ENCODE measurements at places on chromosomes 4 and X.

- DNase-seq, result no peak
Measured at GRCh38 chrX:19723427-19723826, 164.0 kb downstream of the SH3KBP1 start.

DNA sequence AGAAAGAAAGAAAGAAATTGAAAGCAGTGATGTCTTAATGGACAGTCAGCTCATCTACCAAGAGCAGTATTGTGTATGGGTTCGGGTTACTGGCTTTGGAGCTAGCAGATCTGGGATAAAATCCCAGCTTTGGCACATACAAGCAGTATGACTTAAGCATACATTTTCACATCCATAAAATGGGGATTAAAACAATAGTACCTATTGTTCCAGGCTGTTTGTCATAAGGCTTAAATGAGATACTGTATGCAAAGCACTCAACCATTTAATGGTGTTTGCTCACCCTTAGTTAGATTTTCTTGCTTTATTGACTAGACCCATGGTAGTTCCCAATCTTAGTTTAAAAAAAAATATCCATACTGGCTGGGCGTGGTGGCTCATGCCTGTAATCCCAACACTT, 7.8 kb upstream of the TMEM164 start:
- DNase-seq, result no peak

- peak; percentile 40 for DNase-seq
Measured at GRCh38 chr4:71294301-71294700, 44.5 kb upstream of the SLC4A4 start.

- DNase-seq, result no peak
Measured at GRCh38 chr4:38723726-38724474, 58.9 kb downstream of the TLR10 start.

DNA sequence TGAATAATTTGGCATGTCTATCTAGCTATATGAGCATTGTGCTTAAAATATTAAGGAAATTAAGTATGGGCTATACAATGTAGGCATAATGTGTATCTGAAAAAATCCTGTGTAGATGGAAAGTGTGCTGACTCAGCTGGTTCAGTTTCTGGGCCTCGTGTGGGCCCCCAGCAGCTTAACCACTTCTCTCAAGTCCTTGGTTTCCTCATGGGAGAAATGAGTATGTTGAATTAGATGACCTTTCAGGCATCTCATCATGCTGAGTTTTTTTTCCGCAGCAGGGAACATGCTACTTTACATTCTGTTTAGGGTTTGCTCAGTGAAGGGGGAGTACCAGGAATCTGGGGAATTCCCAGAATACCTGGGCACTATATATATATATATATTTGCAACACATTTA, 30.5 kb downstream of the RHOH start:
- no peak for DNase-seq

DNA sequence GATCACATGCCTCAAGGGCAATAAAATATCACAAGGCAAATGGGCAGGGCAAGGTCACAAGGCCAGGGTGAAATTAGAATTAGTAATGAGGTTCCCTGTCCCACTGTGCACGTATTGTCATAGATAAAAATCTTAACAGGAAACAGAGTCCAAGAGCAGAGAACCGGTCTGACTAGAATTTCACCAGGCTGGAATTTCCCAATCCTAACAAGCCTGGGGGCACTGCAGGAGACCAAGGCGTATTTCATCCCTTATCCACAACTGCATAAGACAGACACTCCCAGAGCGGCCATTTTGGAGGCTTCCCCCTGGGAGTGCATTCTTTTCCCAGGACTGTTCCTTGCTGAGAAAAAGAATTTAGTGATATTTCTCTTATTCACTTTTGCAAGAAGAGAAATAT, 25.9 kb upstream of the PRDM5 start:
- DNase-seq, result no peak

DNA sequence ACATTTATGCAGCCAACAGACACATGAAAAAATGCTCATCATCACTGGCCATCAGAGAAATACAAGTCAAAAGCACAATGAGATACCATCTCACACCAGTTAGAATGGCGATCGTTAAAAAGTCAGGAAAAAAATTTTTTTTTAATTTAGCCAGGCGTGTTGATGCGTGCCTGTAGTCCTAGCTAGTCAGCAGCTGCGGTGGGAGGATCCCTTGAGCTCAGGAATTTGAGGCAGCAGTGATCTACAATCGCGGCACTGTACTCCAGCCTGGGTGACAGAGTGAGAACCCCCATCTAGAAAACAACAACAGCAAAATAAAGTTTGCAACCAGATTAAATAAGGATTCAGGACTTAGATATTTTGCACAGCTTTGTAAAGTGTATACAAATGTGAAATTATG, 65.7 kb upstream of the ALG13 start:
- no peak for DNase-seq

- DNase-seq, result no peak
Measured at GRCh38 chrX:17596061-17596460, 141.2 kb upstream of the SCML1 start.

- DNase-seq, result no peak
Measured at GRCh38 chr4:7360806-7361205, 73.9 kb downstream of the PSAPL1 start.

- DNase-seq, result peak; percentile 86
Measured at GRCh38 chrX:22534643-22535042, 261.9 kb downstream of the CBLL2 start.

DNA sequence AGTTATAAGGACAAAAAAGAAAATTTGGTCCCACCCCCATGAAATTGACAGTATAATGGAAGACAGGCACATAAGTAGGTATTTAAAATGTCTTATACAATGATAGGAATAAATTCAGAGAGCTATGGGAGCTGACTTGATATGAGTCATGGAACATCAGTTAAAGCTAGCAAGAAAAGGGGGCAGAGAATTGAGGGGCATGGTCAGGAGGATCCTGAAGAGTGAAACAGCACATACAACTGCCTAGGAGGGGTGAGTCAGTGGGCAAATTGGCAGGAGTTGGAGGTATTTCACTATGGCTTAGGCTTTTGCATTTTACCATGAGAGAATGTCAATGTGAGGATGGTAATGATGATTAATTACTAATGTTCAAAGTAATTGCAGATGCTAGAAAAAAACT, 95.4 kb upstream of the BANK1 start:
- DNase-seq, result peak; percentile 30

- DNase-seq, result no peak
Measured at GRCh38 chrX:28133763-28134162, 152.5 kb upstream of the DCAF8L1 start.

- DNase-seq, result no peak
Measured at GRCh38 chr4:164212714-164213113, 541.2 kb upstream of the SMIM31 start.

- DNase-seq, result no peak
Measured at GRCh38 chrX:150522494-150522893, 45.9 kb upstream of the MTM1 start.

- no peak for DNase-seq
Measured at GRCh38 chrX:4243759-4244158, 530.3 kb upstream of the PRKX start.

DNA sequence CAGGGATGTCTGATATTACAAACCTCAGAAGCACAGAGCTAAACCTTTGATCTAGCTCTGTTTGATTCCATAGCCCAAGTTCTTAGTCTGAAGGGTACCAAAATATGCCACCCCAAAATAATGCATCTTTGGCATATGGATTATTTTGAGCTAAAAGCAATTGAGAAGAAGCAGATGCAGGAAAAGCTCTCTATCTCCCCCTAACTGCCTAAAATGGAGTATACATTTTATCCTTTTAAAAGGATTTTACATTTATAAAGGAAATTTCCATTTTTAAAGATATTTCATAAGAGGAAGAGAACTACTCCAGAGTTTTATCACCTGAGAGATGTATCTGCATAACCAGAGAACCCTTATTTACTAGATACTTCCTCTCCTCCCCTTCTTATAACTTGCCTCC, 158.7 kb downstream of the ZNF674 start:
- no peak for DNase-seq

- no peak for DNase-seq
Measured at GRCh38 chr4:173403051-173403450, 4.1 kb upstream of the SCRG1 start.

DNA sequence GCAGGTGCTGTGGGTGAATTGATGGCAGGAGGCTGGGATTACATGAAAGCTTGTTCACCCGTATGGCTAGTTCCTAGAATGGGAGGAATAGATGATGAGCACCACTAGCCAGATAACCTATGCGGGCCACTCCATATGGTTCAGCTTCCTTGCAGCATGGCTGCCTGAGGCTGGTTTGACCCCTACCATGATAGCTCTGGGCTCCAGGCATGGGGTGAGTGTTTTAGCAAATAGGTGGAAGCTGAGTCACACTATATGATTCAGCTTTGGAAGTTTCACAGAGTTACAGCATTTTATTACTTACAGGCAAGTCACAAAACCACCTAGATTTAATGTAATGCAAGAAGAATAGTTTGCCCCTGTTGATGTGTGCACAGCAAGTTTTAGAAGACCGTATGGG, 603.2 kb downstream of the STIM2 start:
- DNase-seq, result peak; percentile 84

GRCh38 chr4:105619188-105619931, 66.9 kb downstream of the ARHGEF38 start:
- peak; percentile 61 for DNase-seq

GRCh38 chr4:154872198-154872597, 91.1 kb downstream of the RBM46 start:
- DNase-seq, result no peak

- no peak for DNase-seq
Measured at GRCh38 chr4:4247696-4248028, 361 bp downstream of the TMEM128 start.

DNA sequence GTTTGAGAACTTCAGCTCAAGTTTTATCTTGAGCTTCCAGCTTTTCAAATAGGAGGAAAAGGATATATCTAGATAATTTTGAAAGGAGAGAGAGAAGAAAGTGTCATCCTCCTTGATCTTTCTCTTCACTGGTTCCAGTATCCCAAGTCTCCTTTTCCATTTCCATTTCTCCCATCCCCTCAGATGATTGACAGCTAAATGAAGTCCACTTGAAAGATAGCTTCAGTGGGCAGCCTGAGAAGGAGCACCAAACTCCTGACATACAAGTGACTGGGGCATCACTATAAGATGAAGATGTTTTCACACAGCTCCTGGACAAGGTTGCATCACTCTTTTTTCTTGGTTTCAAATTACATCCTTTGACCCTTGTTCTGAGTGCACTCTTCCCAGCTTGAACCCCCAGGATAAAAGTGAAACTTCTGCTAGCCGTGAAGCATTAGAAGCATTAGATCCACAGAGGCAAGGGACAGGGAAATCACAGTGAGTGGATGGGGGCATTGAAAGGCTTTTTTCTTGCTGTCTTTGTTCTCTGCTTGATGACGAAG, 17.5 kb upstream of the MAGEA10 start:
- DNase-seq, result no peak

GRCh38 chr4:24871210-24871609, 41.6 kb downstream of the CCDC149 start:
- no peak for DNase-seq

DNA sequence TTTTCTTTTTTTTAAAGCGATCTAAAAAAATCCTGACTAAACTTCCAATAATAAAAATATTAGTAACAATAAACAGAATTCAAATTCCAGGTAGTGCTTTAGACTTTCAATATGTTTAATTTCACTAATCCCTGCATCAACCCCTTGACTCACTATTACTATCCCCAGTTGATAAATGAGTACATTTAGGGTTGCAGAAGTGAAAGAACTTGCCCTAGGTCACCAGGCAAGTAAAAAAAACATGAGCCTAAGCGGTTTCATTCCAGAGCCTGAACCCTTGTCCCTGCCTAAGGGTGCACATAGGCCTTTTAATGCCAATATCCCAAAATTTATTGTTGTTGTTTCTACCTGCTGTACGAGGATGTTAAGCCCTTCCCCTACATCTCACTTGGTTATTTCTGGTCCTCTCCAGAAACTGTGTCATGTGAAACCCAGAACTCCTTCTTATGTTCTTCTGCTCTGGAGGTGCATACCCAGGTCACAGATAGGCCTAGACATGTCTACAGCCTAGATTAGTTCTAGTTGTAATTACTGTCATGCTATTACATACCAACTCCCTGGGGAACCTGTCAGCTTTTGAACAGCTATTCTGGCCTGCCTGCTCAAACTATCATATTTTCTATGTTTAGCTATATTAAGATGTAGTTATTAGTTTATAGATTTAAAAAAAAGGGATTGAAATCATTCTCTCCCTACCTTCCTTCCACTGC, 244.5 kb upstream of the PITX2 start:
- no peak for DNase-seq

DNA sequence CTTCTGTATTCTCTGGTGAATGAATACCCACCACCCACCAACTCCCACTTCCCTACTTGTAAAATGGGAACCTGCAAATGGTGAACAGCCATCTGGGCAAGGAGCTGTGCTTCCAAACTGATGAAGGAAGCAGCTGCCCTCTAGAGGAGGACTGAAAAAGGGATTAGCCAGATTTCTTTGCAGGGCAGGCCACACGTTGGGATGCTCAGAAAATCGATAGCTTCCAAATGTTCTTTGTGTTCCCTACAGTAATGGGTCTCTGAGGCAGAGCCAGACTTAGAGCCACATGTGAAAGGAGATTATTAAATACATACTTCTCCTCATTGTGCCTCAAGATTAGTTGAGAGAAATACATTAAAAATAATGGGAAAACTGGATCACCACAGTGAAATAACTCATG, 39.3 kb upstream of the LPAR4 start:
- peak; percentile 51 for DNase-seq

- no peak for DNase-seq
Measured at GRCh38 chr4:82842593-82842992, 44.0 kb upstream of the SCD5 start.

GRCh38 chr4:6268650-6269615, 717 bp upstream of the WFS1 start:
- no peak for DNase-seq

- no peak for DNase-seq
Measured at GRCh38 chrX:154123241-154124219, 20.5 kb upstream of the OPN1LW start.

DNA sequence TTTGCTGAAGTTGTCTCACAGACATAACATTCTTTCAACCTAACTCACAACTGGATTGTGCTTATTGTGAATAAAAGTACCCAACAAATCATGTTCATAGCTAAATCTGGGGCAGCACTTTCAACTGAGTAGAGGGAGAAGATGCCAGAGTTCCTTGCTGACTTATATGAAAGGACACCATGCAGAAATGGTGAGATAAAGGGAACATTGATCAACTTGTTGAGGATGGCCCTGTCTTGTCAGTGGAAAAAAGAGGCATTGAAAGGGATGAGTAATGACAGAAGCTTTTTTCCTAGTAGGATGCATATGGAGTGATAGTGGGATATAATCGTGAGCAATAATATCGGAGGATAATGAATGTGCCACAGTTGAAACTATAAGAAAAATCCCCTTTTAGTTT, 221.7 kb downstream of the ARHGAP24 start:
- DNase-seq, result no peak

DNA sequence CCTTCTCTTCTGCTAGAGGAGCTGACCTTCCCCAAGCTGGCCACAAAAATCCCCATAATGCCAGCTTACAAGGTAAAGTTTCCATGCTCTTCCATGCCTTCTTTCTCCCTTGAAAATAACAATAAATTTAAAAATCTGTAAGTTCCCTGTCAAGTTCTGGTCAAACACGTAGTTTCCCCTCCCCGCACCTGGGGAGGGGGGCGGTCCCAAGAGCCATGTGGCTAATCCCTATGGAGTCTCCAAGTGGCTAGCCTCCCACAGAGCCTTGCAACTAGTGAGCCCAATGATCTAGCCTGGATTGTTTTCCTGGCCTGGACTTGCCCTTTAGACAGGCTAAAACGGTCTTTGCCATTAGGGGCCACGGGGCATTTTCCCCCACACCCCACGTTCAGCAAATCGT, 2.1 kb upstream of the NRK start:
- no peak for DNase-seq

All from astrocyte of the spinal cord (primary cell).